Osteocyte (in vitro differentiated cells): ENCODE measurements at places on chromosomes 3 and 15. TPM values are rescaled to one million over a fixed set of nuclear protein-coding genes. Genes with fewer than 3 reads are reported as not detected.

GRCh38 chr15:96079041-96079440 lies 251.5 kb upstream of the NR2F2 start:
- DNase-seq: no peak

GRCh38 chr3:43855674-43856299 lies 165.0 kb downstream of the ABHD5 start:
- DNase-seq: peak; percentile 87

GOLGA8S gene
- total RNA-seq: 0.30 and 0.44 TPM in 2 replicates

- no peak for DNase-seq
Measured at GRCh38 chr3:168081171-168081771, 14.5 kb downstream of the GOLIM4 start.

POLR2H gene
- 56.4 and 57.7 TPM in 2 replicates for total RNA-seq
